ENCODE measurements at places on chromosomes 6 and 20.

DNA sequence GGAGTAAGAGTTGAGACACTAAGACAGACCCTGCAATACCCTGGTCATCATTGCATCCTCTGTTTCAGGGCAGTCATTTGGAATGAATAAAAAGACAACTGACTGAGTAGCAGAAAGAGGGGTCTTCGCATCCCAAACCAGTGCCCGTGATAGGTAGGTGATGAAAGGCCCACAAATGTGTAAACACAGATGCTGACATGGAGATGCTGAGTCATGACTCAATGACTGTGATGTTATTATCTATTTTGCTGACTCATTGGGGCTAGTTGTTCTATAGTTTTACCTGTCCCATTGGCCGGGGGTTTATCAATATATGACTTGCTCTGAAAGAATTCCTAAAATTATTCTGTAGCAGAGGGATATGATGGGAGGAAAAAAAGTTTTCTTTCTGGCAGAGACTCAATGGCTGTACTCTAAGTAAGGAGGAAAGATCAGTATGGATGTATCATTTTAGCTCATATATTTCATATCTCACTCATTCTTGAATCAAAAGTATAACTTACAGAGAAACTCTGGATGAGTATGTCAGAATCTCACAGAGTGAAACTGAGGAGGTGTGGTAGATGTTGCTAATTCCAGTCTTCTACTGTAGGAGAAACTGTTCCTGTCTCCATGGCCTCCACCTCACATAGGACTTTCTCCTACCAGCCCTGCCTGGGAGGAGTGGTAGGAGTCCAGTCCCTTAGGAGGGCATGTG, 119.9 kb upstream of the PREP start:
- no peak for DNase-seq

DNA sequence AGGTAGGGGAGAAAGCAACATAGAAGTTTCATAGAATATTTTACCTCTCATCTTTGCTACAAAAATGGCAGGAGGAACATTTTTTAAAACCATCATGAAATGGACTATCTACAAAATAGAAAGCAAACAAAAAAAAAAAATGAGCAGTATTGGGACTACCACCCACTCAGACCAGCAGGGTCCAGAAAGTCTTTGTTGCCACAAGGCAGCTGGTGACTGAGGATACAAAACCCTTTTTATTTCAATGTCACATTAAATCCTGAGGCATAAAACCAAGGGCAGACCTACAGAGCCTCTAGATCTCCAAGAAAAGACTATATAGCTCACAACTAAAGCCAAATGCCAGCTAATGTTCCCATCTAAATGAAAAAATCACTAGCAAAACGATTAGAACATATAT, 282.2 kb downstream of the PTPRK start:
- DNase-seq = no peak

GRCh38 chr6:11353921-11354389, 121.5 kb upstream of the NEDD9 start:
- DNase-seq = peak; percentile 47

DNA sequence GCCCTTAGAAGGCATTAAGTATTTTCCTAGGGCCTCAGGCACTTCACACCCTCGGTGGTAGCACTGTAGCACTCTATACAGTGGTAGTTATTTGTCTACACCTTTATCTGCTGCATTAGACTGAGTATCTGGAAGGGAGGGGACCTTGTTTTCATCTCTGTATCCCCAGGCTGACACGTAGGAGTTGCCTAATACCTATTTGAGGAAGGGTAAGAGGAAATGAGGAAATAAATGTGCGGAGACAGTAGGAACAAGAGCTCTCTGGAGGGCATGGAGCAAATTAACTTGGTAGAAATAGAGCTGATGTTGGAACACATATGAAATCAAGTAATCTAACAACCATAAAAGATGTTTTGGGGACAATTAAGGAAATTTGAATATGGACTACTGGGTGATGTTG, 3.9 kb downstream of the CNPY3 start:
- no peak for DNase-seq

DNA sequence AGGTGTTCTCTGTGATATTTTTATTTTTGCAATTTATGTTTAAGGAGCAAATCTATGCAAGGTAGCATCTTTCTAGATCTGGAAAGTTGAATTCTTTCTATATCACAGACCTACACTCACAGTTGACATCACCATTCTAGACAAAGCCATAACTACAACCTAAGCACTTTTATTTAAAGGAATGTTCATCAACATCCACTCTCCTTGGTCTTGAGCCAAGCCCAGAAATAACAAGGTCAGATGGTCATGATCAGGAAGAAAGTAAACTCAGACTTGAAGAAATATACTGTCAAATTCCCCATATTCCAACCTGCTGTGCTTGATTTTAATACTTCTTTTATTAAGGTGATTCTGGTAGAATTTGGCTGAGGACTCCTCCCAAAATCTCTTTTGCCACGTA, 32.2 kb downstream of the MMUT start:
- no peak for DNase-seq

DNA sequence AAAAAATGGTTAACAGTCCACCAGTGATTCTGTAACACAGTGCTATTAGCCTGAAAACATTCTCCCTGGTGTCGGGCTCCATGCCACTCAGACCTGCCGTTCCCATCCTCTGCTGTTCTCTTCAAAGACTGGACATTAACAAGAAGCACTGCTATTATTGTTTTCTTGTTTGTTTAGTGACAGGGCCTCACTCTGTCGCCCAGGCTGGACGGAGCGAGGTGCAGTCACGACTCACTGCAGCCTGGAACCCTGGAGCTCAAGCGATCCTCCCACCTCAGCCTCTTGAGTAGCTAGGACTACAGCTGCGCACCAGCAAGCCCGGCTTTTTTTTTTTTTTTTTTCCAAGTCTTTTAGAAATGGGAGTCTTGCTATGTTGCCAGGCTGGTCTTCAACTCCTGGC, 9.6 kb downstream of the RMND1 start:
- no peak for DNase-seq

- no peak for DNase-seq
Observed at GRCh38 chr20:34083137-34083536, 28.9 kb downstream of the EIF2S2 start.

GRCh38 chr6:65295812-65296211, 411.2 kb downstream of the EYS start:
- no peak for DNase-seq

GRCh38 chr6:92377137-92377536, 1042.2 kb downstream of the EPHA7 start:
- no peak for DNase-seq

GRCh38 chr6:61809004-61809595, 476.9 kb downstream of the KHDRBS2 start:
- DNase-seq = no peak

- no peak for DNase-seq
Observed at GRCh38 chr6:127980996-127981395, 80.1 kb upstream of the THEMIS start.

- no peak for DNase-seq
Observed at GRCh38 chr20:19780261-19780660, 22.2 kb downstream of the RIN2 start.

- DNase-seq = no peak
Observed at GRCh38 chr6:28696167-28696566, 170.5 kb downstream of the GPX5 start.

GRCh38 chr20:16580620-16581019, 7.4 kb upstream of the KIF16B start:
- DNase-seq = no peak

DNA sequence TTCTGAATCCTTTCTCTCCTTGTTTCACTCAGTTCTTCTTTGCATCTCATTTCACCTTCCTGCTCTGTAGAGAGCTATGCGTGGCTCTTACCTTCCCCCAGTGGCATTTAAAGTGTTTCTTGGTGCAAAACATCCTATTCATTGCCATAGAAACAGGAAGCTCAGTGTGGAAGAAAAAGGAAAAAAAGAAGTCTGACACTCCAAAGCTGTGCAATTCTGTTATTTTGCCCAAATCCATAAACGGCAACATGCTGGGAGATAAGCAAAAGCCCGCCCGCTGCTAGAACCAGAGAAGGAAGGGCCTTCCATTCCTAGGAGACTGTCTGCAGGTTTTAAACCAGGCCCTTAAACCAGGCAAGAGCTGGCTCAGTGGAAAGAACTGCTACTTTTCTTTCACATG, 247.1 kb downstream of the HIVEP2 start:
- DNase-seq = no peak

- no peak for DNase-seq
Observed at GRCh38 chr6:142275236-142276006, 26.4 kb upstream of the ADGRG6 start.

DNA sequence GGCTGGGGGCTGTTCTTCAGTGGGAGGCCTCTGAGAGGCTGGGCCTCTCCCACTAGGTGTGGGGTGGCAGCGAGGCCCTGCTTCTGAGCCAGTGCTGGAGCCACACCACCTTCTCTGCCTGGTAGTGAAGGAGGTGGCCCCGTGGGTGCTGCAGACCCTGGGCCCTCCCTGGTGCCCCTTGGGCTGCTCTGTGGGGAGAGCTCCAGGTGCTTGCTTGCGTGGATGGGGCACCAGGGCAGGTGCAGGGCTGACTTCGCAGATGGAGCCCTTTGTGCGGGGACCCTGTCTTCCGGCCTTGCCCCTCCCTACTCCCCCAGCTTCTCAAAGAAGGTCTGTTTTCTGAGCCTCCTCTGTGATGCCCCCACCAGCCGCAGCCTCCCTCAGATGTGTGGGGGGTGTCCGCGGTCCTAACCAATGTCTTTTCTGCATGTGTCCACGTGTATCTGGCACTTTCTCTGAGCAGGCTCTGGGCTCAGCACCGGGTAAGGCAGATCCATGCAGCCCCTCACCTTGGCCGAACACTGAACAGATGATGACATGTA, 17.2 kb upstream of the MYT1 start:
- no peak for DNase-seq

DNA sequence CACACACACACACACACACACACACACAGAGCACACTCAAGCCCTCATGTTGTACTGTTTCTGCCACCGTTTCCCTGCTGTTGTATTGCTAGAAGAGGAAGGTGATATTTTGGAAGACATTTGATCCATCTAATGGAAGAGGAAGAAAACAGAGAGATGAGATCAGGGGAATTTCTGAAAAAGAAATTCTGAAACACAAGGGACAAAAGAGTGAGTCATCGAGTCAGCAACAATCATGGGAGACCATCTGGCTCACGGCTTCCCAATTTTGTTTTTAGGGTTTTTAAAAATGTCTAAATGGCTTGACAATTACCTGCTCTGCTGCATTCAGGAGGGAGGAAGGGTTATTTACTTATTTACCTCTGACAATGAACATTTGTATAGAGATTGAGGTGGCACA, 22.0 kb downstream of the SOX4 start:
- no peak for DNase-seq

- DNase-seq = no peak
Observed at GRCh38 chr20:36384022-36384619, 78.0 kb downstream of the DLGAP4 start.

DNA sequence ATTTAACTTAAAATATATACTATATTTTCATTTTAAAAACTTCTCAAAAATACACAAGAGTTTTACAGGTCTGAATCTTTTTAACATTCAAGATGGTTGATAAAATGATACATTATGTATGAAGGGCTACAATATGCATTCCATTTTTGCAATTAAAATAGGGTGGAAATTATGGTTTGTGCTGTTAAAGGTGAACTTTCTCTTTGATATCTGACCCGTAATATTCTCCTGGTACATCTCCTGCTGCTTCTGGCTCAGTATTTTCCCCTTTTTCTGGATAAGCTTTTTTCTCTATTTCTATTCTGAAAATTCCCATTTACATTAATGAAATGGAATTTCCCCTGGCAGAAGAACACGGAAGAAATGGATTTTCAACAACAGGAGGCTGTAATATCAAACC, 27.4 kb upstream of the LCA5 start:
- DNase-seq = no peak

DNA sequence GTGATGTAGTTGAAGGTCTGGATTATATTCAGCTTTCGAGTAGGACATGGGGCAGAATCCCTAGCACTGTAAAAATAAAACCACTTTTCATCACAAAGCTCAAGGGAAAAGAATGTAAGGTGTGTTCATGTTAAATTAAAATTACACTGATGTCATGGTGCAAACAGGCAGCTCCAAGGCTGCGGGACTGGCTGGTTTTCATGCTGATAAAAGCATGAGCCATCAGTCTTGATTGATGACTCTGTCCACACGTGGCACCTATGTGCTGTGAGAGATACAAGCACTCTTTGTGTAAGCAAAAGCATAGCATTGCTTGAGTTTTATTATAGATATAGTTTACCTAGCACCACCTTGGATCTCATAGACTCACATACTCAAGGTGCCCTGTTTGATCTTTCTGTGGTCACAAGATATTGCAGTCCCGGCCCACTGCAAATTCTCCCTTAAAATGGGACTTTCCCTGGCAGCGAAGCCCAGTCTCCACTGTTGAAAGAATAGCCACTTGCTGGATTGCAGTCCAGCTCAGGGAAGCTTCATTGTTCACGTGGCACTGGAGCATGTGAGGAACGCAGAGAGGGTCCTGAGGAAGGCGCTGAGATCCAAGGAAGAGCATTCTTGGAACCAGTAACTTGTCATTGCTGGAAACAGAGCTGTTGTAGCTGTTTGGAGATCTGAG, 90.6 kb downstream of the TIAM2 start:
- DNase-seq = no peak

DNA sequence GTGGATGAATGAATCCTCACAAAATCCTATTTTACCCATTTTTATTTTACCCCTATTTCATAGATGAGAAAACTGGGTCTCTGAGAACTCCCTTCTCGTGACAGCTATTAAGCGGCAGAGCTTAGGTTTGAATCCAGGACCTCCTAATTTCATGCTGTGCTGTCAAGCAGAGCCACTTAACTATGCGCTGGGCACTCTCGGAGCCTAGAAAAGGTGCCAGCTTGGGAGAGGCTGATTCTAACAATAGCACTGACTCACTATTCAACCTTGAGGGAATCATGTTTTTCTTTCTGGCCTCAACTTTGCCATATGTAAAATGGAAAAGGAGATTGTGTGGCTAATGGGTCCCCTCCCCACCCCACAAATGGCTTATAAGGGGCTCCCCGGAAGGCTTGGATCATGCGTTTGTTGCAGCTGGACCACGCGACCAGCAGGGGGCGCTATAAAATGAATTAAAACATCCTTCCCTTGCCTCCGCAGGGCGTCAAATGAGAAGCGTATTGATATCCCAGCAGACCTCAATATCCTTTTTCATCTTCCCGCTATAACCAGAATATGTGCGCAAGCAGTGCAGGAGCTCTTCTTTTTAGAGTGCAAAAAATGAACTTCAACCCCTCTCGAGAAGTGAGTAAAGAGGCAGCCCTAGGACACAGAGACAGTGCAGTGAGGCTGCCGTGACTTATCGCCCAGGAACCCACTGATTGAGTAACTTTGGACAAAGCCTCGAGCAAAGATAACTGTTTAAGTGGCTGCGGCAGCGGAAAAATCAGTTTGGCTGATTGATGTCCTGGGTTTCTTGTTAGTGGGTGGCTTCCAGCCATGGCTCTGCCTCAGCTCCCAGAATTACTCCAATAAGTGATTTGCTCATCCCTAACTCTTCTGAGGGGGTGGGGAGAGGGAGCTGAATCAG, 12.8 kb upstream of the PDYN start:
- DNase-seq = no peak

GRCh38 chr20:46838011-46838410, 56.6 kb upstream of the EYA2 start:
- no peak for DNase-seq

- no peak for DNase-seq
Observed at GRCh38 chr20:35600176-35600992, 15.2 kb upstream of the SPAG4 start.

Measured in brain pericyte (primary cell).